ENCODE measurements at places on chromosomes 12 and 14.

DNA sequence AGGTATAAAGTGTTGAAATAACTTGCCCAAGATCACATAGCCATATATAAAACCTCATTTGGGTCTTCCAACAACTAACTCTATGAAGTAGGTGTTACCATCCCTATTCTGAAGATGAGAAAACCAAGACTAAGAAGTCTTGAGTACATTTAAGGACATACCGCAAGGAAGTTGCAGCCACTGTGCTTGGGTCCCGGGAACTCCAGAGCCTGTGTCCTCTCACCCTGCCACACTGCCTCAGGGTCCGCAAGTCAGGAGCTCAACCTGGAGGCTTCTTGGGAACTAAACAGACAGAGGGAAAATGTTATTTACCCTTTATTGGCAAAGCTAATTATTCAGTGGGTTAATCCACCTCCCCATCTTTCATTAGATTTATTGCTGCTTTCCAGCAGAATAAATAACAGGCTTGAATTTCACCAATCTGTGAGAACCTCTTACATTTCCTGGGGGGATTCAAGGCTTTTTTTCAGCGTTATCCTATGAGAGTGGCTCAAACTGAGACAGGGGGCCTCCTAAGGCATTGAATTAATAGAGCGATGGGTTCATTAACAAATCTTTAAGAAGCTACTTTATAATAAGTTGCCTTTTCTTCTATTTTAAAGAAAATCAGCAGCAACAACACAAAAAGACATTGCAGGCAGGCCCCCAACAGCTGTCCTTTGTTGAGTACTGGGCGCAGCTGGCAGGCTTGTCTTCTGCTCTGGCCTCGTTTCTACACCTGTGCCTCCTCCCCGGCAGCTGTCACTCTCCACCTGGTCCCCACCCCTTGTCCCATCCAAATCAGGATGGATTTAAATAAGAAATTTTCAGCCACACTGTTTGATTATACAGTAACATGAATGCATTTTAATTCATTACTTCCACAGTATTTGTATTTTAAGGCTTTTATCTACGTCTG, 25.3 kb downstream of the PHLDA1 start:
- no peak for DNase-seq

DNA sequence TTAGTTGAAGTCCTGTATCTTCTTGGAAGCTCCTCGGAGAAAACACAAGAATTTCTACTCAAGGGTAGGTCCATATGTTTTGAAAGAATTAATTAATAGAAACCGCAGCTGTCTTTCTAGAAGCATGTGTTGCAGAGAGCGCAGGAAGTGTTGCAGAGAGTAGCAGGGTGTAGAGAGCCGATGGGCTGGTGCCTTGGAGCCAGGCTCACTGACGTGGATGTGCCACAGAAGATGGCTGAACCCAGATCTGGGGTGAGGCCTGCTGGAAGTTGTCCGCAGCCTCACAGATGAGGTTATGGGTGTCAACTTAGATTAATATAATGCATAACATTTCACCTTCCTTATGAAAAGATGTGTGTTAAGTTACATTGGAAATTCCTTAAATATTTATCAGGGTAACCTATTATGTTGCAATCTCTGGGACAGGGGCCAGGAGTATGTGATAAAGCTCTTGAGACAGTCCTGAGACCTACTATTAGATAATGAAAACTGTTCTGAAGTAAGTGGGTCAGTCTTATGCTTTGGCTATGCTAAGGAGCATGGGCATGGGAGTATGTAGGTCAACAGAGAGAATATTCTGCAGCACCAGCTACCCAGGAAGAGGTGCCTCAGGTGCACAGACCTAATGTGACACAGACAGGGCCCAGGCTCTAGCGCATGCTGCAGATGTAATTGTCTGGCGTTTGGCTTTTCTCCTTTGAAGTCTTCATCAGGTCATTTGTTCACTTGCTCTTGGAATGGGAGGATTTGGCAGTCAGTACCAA, 973.3 kb downstream of the BCL11B start:
- no peak for DNase-seq

- no peak for DNase-seq
These were observed at the start of gene CLEC7A for GRCh38 chr12:10130042-10130441. Gene CLEC7A, minus strand, starts transcription at chr12:10130199. Its CDS starts 117 bp downstream, at chr12:10130082.

GRCh38 chr14:50062438-50063085, 53.8 kb downstream of the VCPKMT start:
- no peak for DNase-seq

DNA sequence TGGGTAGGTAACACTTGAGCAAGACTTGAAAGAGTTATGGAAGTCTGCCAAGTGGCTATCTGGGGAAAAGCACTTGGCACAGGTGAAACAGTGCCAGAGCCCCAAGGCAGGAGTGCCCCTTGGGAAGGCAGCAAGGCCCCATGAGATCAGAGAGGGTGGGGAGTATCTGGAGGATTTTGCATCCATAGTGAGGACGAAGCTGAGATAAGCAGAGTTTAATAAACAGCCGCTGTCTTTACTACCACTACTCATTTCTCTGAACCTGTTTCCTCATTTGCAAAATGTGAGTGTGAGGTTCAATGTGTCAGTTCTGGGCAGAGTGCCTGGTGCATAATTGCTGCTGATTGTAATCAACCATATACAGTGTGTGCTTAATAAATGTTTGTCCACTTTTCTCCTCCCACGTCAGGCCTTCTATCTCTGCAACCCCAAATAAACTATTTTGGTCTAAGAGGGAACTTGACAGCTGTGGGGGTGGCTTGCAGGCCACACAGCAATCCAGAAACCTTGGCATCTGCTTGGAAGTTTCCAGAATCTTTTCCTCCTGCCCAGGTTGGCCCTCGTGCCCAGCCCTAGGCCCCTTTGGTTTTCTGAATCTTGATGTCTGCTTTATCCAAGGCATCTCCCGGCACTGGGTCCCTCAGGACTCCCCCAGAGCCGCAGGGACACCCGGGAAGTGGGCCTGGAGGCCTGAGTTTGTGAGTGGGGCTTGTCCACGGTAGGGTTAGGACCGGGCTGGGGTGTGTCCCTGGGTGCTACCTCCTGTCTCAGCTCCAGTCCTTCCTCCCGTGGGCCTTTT, 4.5 kb downstream of the ABCB9 start:
- DNase-seq = no peak

DNA sequence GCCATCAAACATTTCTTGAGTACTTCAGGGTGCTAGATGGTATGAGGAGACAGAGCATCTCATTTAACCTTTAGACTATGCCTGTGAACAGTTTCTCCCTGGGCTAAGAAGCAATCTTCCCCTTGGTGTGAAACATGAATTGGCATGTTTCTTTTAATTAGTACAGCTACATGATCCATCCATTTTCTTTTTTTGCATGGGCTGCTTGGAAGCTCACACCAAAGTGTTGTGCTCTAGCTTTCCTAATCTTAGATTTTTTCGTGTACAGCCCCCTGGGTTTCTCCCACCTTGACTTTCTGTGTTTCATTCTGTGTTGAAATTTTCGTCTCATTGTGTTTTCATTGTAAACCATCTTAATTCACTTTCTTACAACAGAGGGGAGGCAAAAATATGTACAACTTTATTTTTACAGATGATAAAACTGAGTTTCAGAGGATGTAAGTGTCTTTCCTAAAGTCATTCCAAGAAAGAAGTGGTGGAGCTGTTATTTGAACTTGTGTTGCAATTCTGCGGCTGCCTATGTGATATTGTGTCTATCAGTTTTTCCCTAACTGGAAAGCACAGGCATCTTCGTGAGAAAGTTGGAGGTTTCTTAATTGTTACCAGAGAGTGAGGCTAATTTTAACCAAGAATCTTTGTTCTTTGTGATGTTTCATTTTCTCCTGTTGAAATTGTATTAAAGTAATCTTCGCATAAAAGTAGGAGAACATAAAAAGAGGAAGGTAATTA, 64.5 kb downstream of the DAAM1 start:
- no peak for DNase-seq

DNA sequence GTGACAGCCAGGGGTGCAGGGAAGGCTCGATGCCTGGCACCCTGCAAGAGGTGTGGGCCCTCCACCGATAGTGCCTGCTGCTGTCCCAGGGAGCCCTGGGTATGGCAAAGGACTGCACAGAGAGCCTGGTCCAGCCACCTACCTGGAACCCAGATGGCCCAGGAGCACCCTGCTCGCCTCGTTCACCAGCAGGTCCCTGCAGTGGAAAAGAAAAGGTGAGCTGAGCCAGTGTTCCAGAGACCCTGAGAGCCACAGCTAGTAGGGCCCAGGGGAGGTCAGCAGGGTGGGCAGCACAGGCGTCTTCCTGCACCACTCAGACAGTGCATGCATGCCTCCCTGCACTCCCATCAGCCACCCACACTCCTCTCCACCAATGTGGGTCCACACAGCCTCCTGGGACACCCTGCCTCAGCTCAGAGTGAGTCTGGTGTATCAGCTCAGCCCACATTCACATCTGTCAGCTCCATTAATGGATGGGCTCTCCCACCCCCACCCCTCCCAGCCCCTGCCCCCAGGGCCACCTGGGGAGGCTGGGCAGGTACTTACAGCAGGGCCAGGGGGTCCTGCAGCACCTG, 20.2 kb downstream of the TMEM106C start:
- no peak for DNase-seq

DNA sequence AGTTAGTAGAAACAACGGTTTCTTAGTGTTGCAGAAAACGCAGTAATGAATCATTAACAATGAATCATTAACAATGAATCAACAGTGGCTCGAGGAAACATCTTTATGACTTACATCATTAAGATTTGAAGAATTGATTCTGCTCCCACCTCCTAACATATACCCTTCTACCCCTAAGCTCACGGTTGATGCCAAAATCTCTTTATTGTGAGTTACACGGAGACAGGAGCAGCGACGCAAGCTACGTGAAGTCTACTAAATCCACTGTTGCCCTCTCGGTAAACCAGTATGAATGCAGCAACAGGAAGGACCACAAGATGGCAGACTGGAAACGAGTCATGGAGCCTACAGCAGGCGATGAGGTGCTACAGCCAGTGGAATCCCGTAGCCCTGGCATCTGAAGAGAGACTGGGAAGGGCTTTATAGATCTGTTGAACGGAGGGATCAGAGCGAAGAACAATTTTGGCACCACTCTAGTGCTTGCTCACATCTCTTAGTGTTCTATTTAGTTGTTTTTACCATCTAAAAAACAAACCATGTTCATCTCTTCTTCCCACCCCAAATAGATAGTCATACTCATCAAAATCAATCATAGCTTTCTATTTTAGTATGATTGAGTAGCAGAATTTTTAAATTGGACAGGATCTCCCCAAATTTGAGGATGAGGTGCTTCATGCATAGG, 332.7 kb downstream of the DUSP6 start:
- DNase-seq = peak; percentile 67

GRCh38 chr12:332581-333205, 56.4 kb downstream of the KDM5A start:
- DNase-seq = no peak

GRCh38 chr14:100896369-100897060, 7.0 kb downstream of the RTL1 start:
- no peak for DNase-seq

GRCh38 chr14:87465770-87466169, 527.2 kb downstream of the GALC start:
- no peak for DNase-seq

- DNase-seq = no peak
These were observed 318.7 kb downstream of the TMEM121 start for GRCh38 chr14:105844810-105845724.

DNA sequence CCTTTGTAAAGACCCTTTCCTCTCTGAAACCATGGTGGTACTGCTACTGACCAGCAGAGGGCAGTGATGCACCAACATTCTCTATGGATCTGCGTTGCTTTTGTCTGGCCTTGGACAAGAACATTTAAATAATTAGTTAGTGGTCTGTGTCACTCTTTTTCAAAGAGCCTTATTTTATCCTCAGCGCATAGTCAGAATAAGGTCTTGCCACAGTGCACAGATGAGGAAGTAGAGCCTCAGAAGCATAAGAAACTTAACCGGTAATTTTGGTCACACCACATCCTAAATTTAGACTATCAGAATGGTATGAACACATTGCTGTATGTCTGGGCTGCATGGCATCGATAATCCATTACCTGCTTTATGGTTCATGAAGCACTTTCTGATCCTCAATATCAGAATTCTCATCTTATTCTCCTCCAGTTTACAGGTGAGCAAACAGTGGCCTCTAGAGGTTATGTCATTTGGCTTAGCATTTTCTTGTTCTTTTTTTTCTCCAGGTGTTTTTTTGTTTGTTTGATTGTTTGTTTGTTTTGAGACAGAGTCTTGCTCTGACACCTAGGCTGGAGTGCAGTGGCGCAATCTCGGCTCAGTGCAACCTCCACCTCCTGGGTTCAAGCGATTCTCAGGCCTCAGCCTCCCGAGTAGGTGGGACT, 23.7 kb upstream of the IFT81 start:
- DNase-seq = peak; percentile 36

Data from NCI-H187 treated with DMSO at 0.1 percent for 48 hours (cell line).